ENCODE measurements at places on chromosomes 12 and 14.

- DNase-seq = no peak
Observed at GRCh38 chr14:88078525-88078924, 73.6 kb downstream of the GPR65 start.

DNA sequence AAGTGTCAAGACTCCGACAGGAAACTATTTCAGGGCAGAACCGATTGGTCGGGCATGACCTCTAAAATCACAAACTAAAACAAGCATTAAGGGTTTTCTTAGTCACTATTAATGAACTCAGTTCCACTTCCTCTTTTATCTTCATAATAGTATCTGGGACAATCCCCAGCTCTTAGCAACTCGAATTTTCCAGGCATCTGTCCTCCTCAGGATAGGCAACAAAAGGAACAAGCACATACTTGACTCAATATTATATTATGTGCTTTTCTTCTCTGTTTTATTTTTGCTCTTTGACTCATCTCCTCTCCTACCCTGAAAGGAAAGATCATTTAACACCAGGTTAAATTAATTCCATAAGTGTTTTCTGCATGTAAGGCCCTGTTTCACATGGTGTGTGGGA is 638.3 kb upstream of the TBX3 start:
- DNase-seq = peak; percentile 37

DNA sequence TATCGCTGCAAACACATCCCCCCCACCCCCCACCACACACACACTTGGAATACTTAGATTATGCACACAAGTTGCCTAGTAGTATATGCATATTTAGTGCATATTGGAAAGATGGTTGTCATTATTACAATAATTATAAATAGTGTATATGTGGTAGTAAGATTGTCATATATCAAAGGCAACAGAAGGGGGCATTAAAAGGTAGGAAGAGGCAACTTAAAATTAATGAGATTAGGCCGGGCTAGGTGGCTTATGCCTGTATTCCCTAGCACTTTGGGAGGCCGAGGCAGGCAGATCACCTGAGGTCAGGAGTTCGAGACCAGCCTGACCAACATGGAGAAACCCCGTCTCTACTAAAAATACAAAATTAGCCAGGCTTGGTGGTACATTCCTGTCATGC is 52.1 kb downstream of the GSC start:
- no peak for DNase-seq

- no peak for DNase-seq
Observed at GRCh38 chr12:93019975-93020630, 91.0 kb upstream of the EEA1 start.

- no peak for DNase-seq
Observed at GRCh38 chr14:97005934-97006333, 208.8 kb downstream of the VRK1 start.

- no peak for DNase-seq
Observed at GRCh38 chr14:75459099-75459741, 31.4 kb downstream of the JDP2 start.

DNA sequence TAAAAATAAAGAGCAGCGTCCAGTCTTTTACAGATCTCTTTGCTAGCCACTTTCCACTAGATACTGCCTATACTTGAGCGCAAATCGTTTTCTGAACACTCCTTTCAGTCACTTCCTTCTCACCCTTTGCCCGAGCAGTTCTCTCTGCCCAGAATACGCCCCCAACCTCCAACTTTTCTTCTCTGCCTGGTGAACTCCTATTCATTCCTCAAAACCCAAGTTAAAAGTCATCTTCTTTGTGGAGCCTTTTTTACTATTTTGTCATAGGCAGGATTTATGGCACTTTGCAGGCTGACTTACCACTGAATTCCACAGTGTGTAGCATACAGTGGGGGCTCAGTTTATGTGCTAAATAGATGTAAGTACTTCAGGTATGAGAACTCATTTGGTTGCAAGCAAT is 4.0 kb downstream of the CCDC63 start:
- DNase-seq = no peak

GRCh38 chr12:58540480-58541299 is 379.6 kb downstream of the LRIG3 start:
- DNase-seq = peak; percentile 76

- DNase-seq = no peak
Observed at GRCh38 chr12:129873833-129874208, 30.0 kb downstream of the TMEM132D start.

DNA sequence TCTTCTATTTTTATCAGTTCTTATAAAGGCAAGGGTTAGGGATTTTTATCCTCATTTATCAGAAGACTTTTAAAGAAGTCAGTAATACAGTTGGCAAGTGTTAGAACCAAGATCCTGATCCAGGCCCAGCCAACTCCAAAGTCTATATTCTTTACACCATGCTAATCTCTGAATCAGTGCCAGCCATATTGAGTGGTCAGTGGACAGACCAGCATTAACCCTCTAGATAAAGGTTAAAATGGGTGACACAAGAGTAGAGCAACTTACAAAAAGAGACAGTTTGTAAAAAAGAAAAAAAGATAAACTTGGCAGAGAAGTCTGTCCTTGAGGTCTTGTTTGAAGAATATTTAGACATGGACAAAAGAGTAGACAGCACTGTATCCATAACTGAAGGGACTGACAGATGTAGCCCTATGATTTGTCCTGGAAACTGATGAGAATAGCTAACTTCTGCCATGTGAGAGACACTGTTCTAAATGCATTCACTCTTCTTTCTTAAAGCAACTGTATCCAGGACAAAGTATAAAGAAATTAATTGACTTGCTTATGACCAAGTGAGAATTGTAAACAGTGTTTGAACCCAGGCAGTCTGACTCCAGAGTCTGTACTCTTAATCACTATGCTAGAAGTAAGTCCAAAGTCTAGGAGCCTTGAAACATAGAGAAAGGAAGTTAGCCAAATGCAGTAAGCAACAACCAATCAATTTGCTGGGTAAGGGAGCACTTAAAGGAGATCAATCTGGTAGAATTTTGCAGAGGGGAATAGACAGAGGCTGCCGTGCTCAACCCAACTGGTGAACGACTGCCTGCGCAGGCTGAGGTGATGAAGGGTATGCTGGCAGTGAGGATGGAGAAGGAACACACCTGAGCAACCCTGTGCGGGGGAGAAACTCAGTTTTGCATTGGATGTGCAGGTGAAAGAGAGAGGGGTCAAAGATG is 103.7 kb downstream of the TTC6 start:
- DNase-seq = no peak

DNA sequence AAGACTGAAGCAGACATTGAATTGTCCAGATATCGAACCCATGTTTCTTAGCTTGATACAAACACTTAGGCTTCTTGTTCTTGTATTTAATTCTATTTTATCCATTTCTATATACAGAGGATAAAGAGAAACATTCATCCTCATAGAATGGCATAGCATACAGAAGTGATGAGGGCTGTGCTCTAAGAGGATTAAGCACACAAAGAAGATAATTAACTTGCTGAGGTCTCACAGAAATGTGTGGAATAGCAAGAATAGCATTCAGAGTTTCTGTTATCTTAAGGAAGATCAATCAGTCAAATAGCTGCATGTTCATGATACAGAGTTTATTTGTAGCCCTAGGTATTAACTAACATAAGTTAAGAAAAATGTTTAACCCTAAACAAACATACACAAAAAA is 27.3 kb upstream of the STRAP start:
- DNase-seq = no peak

GRCh38 chr12:58455136-58455535 is 465.2 kb downstream of the LRIG3 start:
- peak; percentile 23 for DNase-seq

DNA sequence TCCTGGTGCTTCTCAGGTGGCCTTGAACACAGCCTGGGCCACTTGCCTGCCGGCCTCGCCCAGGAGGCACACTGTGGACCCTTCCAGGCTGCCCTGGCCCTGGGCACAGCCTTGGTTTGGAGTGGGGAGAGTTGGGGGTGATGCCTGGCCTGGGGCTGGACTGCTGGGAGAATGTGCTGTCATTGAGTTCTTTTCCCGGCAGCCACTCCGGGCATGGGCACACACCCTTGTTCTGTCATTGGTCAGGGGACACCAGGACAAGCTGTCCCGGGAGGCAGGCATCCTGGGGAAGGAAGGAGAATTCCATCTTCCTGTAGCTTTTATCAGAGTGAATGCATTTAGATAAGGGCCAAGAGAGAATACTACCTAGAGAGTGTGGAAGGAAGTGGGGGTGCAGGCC is 61.8 kb upstream of the RIN3 start:
- no peak for DNase-seq

DNA sequence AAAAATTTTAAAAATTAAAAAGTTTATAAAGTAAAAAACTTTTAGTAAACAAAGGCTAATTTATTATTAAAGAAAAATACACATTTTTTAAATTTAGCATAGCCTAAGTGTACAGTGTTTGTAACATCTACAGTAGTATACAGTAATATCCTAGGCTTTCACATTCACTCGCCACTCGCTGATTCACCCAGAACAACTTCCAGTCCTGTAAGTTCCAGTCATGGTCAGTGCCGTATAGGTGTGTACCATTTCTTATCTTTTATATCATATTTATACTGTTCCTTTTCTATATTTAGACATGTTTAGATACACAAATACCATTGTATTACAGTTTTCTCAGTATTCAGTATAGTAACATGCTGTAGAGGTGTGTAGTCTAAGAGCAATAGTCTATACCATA is 28.9 kb downstream of the HEATR5A start:
- no peak for DNase-seq

DNA sequence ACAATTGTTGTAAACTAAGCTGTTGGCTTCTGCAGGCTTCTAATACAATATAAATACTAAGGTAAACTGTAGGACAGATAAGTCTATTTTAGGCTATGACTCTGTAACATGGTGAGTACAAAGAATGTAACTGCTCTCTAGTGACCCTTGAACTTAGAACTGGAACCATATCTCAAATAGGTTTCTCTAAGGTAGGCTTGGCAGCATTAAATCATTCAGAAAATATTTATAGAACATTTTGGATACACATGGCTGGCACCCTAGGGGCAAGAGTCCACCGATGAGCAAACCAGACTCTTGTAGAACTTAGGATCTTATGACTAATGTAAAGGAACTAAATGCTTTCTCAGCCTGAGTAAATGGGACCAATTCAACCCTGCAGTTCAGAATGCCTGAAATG is 19.4 kb upstream of the SLC25A3 start:
- DNase-seq = no peak

DNA sequence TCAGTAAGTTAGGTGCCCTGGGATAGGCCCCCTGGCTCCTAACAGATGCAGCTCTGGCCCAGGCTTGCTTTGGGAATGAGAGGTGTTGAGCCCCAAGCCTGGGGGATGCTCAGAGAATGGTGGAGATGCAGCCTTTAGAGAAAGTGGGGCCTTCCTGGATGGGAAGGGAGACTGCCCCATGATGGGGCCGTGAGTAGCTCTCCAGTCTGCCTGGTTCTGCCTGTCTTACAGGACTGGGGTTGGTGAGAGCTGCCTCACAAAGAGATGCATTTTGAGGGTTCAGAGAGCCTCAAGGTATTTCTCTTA is 523 bp upstream of the VRTN start:
- DNase-seq = no peak

All from GM03348 (cell line).